ENCODE measurements at places on chromosomes 12 and 14.

DNA sequence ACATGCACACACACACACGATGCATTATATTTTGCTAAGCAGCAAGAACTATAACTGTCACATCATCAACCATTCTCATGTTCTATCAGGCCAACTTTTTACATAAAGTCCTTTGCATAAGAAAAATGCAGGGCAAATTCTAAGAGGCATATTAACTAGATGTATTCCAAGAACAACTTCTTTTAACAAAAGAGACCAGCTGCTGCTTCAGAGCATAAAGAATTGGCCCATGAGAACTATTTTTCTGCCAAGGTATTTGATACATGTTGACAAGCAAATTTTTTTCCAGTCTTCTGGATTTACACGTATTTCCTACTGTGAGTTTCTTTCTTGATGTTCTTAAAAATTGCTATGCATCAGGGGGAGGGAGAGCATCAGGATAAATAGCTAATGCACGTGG, 27.2 kb downstream of the GLT8D2 start:
- no peaks in the 10 kb centered on the region for H3K36me3 ChIP-seq
- no peaks in the 10 kb centered on the region for H3K4me1 ChIP-seq
- H3K27ac ChIP-seq, result no peak overlapping the region
- no peak overlapping the region for H3K4me3 ChIP-seq
- H3K27me3 ChIP-seq, result peaks cover 14% of the 10 kb centered on the region

DNA sequence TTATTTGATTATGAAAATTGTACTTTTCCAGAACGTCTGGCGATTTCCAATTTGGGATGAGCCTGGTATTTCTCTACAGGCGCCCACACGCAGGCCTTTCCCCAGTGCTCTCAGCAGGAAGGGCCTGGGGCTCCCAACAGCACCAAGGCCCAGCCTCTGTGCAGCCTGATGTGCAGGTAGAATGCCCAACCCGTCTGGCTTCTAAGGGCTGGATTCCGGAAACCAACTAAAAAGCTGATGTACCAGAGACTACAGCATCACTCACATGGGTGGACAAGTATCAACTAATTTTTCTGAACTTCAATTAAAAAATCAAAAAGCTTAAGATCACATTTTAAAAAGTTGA, 25.8 kb downstream of the CDC42BPB start:
- peaks cover 10% of the 10 kb centered on the region for H3K4me1 ChIP-seq
- H3K4me3 ChIP-seq, result no peak overlapping the region
- no peak for DNase-seq
- no peaks in the 10 kb centered on the region for H3K27me3 ChIP-seq
- H3K36me3 ChIP-seq, result no peaks in the 10 kb centered on the region

GRCh38 chr14:84042992-84043391, 1487.0 kb upstream of the FLRT2 start:
- H3K27me3 ChIP-seq, result no peaks in the 10 kb centered on the region
- no peak overlapping the region for H3K4me3 ChIP-seq

DNA sequence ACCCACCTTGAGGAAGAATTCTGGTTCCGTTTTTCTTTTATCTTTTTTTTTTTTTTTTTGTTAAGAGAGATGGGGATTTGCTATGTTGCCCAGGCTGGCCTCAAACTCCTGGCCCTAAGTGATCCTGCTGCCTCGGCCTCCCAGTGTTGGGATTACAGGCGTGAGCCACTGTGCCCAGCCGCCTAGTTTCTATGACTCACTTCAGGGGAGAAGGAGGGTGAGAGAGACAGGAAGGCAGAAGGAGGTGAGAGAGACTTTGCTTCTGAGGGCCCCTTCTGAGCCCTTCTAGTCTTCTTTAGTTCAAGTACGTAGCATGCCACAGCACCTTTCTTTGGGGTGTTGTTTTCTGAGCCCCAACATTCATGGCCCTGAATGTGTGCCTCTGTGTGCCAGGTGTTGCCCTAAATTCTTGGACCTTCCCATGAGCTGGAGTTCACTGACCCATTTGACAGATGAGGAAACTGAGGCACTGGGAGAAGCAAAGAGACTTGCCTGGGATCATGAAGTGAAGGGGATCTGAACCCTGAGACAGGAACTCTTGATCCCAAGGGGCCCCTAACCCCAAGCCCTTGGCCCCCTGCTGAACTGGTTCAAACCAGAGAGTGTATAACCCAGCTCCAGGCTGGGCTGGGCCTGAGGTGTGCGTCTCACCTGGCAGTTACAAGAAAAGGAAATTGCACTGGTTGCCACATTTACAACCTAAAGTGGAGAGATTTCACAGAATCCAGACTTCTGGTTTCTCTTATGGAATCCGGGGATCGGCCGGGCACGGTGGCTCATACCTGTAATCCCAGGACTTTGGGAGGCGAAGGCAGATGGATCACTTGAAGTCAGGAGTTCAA, 20.8 kb downstream of the SH2B3 start:
- H3K36me3 ChIP-seq, result peaks cover 4% of the 10 kb centered on the region
- peaks cover 20% of the 10 kb centered on the region for H3K4me1 ChIP-seq
- no peak overlapping the region for H3K4me3 ChIP-seq
- no peaks in the 10 kb centered on the region for H3K27me3 ChIP-seq

GRCh38 chr12:24079083-24079482, 129.6 kb upstream of the SOX5 start:
- H3K27me3 ChIP-seq, result peaks cover 4% of the 10 kb centered on the region
- no peak overlapping the region for H3K4me3 ChIP-seq
- no peaks in the 10 kb centered on the region for H3K36me3 ChIP-seq
- no peak overlapping the region for H3K27ac ChIP-seq
- no peaks in the 10 kb centered on the region for H3K4me1 ChIP-seq
- DNase-seq, result no peak

- H3K27ac ChIP-seq, result no peak overlapping the region
- H3K4me1 ChIP-seq, result no peaks in the 10 kb centered on the region
- no peaks in the 10 kb centered on the region for H3K27me3 ChIP-seq
- DNase-seq, result no peak
- no peaks in the 10 kb centered on the region for H3K36me3 ChIP-seq
These were observed 652.5 kb downstream of the C12orf50 start for GRCh38 chr12:87376722-87377121.

DNA sequence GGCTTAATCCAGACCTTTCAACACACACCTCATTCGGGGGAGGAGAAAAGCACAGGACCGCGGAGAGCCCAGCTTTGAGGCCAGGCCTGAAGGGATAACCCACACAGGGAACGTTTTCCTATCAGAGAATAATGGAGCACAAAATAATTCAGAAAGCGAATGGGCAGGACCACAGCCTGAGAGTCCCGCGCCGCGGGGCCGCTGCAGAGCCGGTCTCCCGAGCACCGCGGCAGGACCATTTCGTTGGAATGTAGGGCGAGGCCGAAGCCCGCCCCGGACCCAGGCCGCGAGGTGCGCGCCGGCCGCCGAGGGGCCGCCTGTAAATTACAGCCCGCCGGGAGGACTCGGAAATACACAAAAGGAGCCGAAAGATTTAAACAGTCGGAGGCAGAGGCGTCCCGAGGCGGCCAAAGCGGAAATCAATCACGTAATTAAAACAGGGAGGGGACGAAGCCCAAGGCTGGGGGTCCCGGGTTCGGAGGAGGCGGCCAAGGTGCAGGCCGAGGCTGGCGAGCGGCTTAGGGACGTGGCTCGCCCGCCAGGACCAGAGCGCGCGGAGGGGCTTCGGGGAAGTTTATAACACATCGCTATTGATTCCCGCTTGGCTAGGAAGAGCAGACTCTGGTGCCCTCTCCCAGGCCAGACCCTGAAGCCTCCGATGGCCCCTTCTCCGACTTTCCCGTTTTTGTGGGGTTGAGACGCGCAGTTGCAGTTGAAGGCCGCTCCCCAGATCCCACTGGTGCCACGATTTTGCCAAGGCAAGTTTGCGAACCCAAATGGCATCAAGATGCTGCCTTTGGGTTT, 6.3 kb upstream of the HOXC4 start:
- H3K4me1 ChIP-seq, result peaks cover 17% of the 10 kb centered on the region
- H3K27me3 ChIP-seq, result no peaks in the 10 kb centered on the region
- H3K27ac ChIP-seq, result no peak overlapping the region
- no peak overlapping the region for H3K4me3 ChIP-seq
- DNase-seq, result no peak
- no peaks in the 10 kb centered on the region for H3K36me3 ChIP-seq

DNA sequence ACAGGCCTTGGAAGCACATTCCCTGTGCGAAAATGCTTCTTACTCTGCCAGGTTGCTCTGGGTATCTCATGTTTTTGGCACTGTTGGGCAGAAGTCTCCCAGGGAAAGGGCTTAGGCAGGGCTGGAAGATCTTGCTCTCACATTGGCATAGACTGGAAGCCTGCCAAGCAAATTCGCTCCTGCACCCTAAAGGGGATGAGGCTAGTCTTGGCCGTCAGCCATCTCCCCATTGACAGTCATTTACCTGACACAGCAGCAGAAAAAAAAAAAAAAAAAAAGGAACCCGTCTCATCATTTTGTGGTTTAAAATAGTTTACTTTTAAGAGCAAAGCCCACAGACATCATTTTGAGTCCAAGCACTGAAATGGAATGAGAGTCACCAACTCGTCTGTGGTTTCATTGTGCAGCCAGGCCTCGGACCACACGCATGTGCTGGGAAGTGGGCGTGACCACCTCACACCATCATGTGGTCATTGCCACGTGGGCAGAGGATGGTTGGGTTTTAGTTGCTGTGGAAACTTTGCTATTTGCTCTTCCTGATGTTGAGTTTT, 84.8 kb downstream of the NRXN3 start:
- peak; percentile 85 for DNase-seq
- H3K27me3 ChIP-seq, result peaks cover 54% of the 10 kb centered on the region

DNA sequence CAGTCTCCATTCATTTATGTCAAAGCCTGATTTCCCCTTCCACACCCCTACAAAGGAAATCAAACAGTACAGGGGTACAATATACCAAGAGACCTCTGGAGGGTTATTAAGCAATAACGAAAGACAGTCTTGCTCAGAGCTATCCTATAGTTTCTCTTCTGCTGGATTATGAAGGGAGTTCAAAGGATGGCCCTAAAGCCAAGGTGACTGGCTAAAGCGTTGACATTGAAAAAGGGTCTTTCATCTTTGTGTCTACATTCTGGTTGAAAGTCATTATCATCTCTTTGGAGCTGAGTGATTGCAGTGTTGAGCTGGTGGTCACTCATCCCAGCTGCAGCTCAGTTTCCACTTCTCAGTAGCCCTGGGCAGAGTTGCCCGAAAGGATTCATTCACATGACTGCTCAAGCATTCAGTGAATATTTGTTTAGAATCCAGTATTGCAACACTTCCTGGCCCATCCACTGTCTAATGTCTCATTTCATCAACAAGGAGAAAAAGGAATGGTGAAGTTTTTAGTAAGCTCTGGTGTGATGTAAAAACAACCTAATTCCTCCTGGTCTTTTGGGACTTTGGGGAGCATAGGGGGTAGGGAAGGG, 19.2 kb upstream of the TBX5 start:
- no peaks in the 10 kb centered on the region for H3K4me1 ChIP-seq
- no peaks in the 10 kb centered on the region for H3K36me3 ChIP-seq
- no peak overlapping the region for H3K4me3 ChIP-seq
- no peak for DNase-seq
- peaks cover 3% of the 10 kb centered on the region for H3K27me3 ChIP-seq

DNA sequence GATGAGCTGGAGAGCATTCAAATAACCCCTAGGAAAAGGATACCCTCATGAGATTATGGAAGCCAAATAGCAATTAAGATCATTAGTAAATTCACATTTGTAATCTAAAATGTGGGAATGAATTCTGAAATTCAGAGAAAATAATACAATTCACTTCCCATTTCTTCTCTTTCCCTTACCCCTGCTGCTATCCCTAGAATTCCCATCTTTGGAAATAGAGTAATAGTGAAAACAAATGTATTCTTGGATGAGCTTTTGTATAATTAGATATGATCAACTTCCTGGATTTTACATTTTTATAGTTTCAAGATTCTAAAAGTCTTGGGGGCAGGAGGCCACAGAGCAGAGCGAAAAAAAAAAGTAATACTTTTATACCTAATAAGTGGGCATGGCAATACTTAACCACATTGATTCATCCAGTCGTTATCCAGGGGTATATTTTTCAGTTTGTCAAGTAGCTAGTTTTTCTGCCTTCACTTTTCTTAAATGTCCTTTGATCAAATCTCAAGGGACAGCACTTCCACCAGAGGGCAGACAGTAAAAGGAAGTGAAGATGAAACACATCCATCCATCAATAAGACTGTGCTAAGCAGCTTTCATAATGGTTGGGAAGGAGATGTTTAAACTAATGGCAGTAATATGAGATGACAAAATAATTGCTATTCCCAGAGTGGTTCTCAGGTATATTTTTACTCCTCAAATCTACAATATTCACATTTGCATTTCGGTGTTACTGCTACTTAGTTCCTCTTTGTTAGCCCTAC, 401.3 kb downstream of the DIO2 start:
- no peaks in the 10 kb centered on the region for H3K27me3 ChIP-seq
- no peak overlapping the region for H3K4me3 ChIP-seq
- DNase-seq, result no peak
- no peak overlapping the region for H3K27ac ChIP-seq
- no peaks in the 10 kb centered on the region for H3K4me1 ChIP-seq

DNA sequence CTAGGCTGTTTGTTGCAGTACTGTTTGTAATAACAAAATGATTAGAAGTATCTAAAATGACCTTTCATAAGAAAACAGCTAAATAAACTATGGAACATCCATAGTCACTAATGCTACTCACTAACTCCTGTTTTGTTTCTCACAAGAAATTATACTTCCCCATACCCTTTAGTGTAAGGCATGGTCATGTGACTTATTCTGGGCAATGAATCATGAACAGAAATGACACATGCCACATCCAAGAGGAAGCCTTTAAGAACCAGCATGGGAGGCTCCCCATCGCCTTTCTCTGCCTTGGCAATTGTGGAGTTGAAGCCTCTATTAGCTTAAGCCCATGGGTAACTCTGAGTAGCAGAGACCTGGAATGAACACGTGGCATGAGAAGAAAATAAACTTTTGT, 49.3 kb downstream of the KSR2 start:
- no peaks in the 10 kb centered on the region for H3K27me3 ChIP-seq
- H3K36me3 ChIP-seq, result no peaks in the 10 kb centered on the region
- H3K4me3 ChIP-seq, result no peak overlapping the region

DNA sequence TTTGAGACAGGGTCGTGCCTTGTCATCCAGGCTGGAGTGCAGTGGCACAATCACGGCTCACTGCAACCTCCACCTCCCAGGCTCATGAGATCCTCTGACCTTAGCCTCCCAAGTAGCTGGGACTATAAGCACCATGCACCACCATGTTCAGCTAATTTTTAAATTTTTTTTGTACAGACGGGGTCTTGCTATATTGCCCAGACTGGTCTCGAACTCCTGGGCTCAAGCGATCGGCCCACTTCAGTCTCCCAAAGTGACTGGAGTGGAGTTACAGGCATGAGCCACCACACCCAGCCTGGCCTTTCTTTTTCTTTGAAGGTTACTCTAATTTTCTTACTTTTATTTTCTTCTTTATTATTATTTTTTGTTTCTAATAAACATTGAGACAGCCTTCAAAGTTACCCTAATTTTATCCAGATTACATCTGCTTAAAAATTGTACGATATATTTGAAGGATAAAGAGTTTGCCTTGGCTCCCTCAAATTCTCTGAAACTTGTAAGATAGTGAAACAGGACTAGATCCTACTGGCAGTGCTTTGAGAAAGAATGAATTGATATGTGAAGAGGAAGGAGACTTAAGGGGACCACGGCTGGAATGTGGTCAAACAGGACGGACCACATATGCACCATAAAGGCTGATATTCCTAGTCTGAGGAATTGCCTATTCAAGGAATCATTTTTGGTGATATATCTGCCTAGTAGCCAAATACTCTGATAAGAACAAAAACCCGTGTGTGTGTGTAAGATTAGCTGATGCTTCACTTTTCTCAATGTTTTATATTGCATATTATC, 14.1 kb upstream of the SINHCAF start:
- peaks cover 3% of the 10 kb centered on the region for H3K4me1 ChIP-seq
- H3K27ac ChIP-seq, result no peak overlapping the region
- DNase-seq, result no peak

- no peaks in the 10 kb centered on the region for H3K27me3 ChIP-seq
- H3K4me3 ChIP-seq, result no peak overlapping the region
- H3K27ac ChIP-seq, result no peak overlapping the region
- peaks cover 8% of the 10 kb centered on the region for H3K36me3 ChIP-seq
- peaks cover 43% of the 10 kb centered on the region for H3K4me1 ChIP-seq
These were observed 65.0 kb downstream of the CHGA start for GRCh38 chr14:92987713-92988510.
